Ovary (tissue), 10 donors: ENCODE measurements at places on chromosomes 16 and 17. TPM values are rescaled to one million over a fixed set of nuclear protein-coding genes. Genes with fewer than 3 reads are reported as not detected.

The ALDH3A1 gene
- total RNA-seq = 0.90 TPM

- peak; percentile 29 for DNase-seq
These were observed 615 bp downstream of the PRPSAP1 start for GRCh38 chr17:76353004-76353598.

DNA sequence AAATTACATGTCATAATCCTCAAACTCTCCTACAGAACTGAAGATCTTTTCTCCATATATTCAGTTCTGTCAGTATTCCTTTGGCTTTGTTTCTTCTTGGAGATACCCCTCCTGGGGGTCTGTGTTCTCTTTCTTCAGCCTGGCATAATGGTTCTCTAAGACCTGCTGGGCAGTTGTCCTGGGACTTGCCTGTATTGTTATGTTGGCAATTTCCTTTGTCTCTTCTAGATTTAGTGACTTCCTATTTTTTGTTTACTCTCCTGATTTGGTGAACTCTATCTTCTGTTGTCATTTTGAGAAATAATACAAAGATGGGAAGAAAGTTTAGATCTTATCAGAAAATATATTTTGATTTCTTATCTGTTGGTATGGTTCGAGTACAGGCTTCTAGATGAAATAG lies 127.8 kb downstream of the GOSR1 start:
- DNase-seq = no peak

The FAM20A gene
- 4.9 TPM for total RNA-seq

GRCh38 chr16:51024703-51025102 lies 126.4 kb downstream of the SALL1 start:
- DNase-seq = no peak

The CDC27 gene
- total RNA-seq = 64.6 TPM

The ADGRG1 gene
- 20.4 TPM for total RNA-seq

DNA sequence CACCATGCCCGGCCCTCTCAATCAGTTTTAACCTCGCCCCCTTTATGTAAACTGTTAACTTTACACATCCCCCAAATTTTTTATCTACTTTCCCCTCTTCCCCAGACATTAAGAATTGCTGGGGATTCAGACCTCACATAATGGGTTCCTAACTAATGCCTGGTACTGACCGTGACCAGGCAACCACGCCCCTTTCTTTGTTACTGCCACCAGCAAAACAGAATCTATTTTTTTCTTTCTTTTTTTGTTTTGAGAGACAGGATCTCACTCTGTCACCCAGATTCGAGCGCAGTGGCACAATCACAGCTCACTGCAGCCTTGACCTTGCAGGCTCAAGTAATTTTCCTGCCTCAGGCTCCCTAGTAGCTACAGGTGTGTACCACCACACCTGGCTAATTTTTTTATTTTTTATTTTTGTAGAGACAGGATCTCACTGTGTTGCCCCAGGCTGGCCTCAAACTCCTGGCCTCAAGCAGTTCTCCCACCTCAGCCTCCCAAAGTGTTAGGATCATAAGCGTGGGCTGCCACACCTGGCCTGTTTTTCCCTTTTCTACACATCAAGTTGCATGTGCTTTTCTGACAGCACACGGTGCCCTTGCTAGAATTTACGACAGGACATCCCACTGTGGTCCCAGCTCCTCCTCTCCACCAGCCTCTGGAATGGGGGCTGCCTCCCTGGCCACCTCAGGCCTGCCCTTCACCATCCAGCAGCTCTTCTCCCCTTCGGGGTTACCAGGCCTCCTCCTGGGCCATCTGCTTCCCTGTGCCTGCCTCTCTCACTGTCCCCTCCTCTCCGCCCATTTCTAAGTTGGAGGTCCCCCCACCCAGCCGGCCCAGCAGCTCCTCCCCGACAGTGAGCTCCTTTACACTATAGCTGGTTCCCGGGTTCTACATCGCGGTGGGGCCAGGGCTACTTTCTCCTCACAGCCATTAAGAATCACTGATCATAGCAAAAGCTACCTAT lies 10.8 kb downstream of the CPNE2 start:
- DNase-seq = no peak

The PDIA2 gene
- not detected for total RNA-seq

The KRTAP2-1 gene
- total RNA-seq = not detected

The DPEP3 gene
- total RNA-seq = not detected

GRCh38 chr16:1776672-1776955 lies 3.7 kb upstream of the MRPS34 start:
- no peak for DNase-seq

The SLC5A2 gene
- total RNA-seq = 0.57 TPM

The GNAO1 gene
- 0.72 TPM for total RNA-seq

The NOL3 gene
- 30.0 TPM for total RNA-seq

DNA sequence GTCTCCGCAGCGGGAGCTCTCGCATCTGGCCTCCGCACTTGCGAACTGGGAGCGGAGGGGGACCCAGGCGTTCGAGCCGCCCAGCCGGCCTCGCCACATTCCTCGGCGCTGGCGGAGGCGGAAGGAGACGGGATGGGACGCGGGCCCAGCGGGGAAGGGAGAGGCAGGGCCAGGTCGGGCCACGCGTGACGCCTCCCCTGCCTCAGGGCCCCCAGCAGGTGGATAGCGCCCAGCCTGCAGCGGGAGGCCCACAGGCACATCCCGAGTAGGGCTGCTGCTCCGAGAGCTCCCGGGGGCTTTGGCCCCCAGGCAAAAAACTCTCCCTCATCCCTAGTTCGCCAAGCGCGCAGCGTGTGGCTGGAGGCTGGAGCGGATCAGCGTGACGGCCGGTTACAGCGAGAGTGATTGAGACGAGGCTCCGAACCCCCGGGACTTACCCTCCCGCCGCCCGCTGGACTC lies 800 bp downstream of the PLEKHH3 start:
- DNase-seq = peak; percentile 63

DNA sequence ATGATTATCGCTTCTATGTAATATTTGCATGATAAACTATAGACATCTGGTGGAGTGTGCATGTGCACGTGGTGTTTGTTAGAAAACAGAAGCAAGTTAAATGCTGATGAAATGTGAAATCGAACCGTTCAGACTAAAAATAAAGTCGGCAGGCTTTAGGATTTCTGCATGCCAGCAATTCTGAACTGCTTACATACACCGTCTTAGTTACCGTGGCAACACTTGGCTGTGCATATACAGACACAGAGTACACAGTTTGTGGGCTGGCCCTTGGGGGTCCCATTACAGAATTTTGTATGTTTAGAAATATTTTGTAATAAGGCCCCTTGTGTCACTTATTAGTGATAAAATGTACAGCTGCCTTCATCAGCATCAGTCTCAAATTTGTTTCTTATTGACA lies 605.5 kb downstream of the RBFOX1 start:
- DNase-seq = no peak

The NKD1 gene
- total RNA-seq = 18.5 TPM

GRCh38 chr16:12471383-12471782 lies 332.3 kb downstream of the CPPED1 start:
- no peak for DNase-seq

- DNase-seq = no peak
These were observed 3.4 kb upstream of the KRT38 start for GRCh38 chr17:41444186-41444585.

GRCh38 chr16:68596266-68596665 lies 48.8 kb upstream of the CDH3 start:
- DNase-seq = no peak

DNA sequence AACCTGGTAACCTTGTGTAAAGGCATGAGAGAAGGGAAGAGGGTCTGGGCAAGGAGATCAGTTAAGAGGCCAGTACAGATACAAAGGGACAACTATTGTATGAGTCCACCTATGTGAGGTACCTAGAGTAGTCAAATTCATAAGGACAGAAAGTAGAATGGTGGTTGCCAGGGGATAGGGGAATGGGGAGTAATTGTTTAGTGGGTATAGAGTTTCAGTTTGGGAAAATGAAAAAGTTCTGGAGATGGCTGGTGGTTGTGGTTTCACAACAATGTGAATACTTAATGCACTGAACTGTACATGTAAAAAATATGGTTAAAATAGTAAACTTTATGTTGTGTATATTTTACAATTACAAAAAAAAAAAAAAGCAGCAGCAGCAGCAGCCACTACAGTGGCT lies 49.4 kb downstream of the SNTB2 start:
- no peak for DNase-seq

The KRT33B gene
- total RNA-seq = not detected

GRCh38 chr17:33385133-33385532 lies 92.0 kb upstream of the ASIC2 start:
- DNase-seq = no peak
